ENCODE measurements at places on chromosomes 11 and 22.

DNA sequence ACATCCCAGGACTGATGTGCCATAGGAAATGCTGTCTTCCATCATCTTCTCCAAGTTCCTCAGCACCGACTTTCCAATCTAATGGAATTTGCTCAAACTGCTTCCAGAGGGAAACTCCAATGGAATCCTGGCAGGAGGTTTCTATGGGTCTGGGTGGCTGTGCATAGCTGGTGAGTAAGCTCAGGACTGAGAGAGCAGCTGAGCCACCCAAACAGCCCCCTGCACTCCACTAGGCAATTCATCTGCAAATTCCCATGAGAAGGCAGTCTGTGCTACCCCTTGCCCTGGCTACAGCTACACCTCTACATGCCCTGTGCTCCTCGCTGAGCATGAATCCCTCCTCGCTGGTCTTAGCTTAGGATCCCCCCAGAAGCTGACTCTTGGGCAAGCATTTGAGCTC lies 127.9 kb upstream of the CSNK2A3 start:
- no peak for DNase-seq

GRCh38 chr11:103488031-103488461 lies 378.8 kb downstream of the DYNC2H1 start:
- DNase-seq = no peak

- DNase-seq = no peak
These were observed 2.8 kb upstream of the PACSIN2 start for GRCh38 chr22:43017525-43018460.

- DNase-seq = no peak
These were observed 53.4 kb downstream of the CD44 start for GRCh38 chr11:35192347-35192746.

DNA sequence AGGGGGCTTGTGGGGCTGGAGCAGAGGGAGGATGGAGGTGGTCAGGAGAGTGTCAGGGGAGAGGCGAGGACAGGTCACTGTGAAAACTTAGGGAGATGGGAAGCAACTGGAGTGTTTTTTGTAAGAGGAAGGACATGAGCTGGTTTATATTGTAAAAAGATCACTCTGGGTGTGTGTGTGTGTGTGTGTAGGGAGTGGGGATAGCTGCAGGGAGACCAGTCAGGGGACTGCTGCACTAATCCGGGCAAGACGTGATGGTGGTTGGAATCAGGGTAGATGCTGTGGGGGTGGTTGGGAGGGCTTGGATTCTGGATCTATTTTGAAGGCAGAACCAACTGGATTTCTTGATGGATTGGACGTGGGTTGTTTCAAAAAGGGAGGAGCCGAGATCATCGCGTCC lies 11.3 kb upstream of the SYT7 start:
- DNase-seq = no peak

- no peak for DNase-seq
These were observed 39.4 kb downstream of the CYP2R1 start for GRCh38 chr11:14852571-14853177.

GRCh38 chr11:134581121-134581626 lies 169.1 kb upstream of the B3GAT1 start:
- DNase-seq = no peak

DNA sequence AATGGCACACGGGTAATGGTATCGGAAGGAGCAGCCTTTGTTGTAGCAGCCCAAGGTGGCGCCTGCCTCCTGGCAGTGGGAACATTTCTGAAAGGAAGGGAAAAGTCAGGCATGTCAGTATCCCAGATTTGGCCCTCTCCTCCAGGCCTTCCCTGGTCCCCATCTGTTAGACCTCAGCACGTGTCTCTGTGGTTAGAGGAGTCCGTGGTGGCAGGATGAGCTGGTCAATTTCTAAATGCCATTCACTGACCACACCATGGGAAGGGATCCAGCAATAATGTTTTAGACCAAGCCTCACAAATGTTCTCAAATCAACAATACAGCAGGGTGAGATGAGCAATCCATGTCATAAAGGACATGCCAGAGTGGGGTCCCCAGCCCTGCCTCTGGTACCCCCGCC lies 49.0 kb upstream of the CYP2D6 start:
- DNase-seq = no peak

- no peak for DNase-seq
These were observed 64.7 kb upstream of the SLC22A12 start for GRCh38 chr11:64526346-64526745.

GRCh38 chr11:92793189-92793588 lies 176.3 kb upstream of the MTNR1B start:
- no peak for DNase-seq

- DNase-seq = no peak
These were observed 262.2 kb downstream of the TTC28 start for GRCh38 chr22:28417431-28417830.

DNA sequence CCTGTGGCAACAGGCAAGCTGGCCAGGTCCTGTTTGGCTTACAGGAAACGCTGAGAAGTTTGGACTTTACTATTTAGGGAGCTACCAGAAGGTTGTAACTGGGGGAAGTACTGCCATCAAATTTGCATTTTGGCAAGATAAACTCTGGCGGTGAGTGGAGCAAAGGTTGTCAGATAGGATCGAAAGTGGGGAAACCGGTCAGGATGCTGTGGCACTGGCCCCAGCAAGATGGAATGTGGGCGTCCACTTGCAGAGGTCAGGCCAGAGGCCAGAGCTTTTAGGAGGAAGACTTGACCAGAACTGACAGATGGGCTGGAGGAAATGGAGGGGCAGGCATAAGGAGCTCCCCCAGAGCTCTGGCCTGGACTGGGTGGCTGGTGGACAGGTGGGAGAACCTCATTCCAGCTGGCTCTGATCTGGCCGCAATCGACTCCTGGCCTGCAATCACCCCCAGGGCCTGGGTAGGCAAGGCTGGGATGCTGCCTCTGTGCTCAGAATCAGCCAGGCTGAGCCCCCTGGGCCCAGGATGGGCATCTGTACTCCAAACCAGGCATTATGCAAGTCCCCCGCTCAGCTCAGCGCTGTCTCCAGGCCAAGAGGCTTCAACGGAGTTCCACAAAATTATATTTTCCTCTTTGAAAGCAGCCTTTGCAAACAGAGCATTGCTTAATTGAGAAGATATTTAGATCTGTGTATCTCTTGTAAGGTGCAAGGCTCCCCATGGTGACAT lies 178.3 kb upstream of the NECTIN1 start:
- no peak for DNase-seq

DNA sequence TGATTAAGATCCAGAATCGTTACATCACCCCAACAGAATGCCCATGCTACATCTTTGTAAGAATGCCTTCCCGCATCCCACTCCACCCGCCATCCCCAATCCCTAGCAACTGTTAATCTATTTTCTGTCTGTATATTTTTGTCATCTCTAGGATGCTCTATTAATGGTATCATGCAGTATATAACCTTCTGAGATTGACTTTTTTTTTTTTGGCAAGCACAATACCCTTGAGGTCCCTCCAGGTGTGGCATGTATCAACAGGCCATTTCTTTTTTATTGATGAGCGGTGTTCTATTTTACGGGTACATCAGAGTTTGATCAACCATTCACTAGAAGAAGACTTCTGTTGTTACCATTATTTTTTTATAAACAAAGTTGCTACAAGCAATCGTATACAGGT lies 30.2 kb upstream of the SCN3B start:
- DNase-seq = no peak

- DNase-seq = no peak
These were observed 12.0 kb downstream of the TBC1D22A start for GRCh38 chr22:46774253-46774979.

DNA sequence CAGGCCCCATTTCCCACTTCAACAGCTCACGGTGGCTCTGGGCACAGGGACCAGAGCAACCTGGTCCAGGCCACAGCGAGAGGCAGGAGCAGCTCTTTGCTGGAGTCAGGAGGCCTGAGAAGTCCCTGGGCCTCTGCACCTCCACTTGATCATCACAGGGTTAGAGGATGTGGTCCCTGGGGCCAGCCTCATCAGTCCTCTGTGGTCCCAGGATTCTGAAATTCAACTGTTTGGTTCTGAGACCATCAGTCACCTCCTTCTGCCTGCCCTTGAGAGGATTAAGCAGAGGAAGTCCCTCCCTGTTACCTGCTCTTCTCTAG lies 24.9 kb upstream of the CBX7 start:
- DNase-seq = no peak

DNA sequence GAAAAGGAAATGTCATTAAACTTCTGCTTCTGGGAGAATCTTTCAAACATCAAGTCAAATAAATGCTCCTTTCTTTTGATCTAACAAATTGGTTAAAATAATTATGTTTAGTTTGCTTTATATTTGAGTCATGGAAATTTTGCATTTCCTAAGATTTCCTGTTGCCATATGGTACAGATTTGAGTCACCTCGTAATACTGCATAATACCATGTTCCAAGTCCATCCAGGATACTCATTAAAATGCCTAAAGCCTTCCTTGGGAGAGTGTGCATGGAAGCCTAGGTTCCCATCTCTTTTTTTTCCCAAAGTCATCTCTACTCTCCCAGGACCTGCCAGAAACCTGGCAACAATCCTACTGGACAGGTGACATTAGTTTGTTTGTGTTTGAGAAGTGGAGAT lies 4.2 kb downstream of the OR9I1 start:
- DNase-seq = no peak

DNA sequence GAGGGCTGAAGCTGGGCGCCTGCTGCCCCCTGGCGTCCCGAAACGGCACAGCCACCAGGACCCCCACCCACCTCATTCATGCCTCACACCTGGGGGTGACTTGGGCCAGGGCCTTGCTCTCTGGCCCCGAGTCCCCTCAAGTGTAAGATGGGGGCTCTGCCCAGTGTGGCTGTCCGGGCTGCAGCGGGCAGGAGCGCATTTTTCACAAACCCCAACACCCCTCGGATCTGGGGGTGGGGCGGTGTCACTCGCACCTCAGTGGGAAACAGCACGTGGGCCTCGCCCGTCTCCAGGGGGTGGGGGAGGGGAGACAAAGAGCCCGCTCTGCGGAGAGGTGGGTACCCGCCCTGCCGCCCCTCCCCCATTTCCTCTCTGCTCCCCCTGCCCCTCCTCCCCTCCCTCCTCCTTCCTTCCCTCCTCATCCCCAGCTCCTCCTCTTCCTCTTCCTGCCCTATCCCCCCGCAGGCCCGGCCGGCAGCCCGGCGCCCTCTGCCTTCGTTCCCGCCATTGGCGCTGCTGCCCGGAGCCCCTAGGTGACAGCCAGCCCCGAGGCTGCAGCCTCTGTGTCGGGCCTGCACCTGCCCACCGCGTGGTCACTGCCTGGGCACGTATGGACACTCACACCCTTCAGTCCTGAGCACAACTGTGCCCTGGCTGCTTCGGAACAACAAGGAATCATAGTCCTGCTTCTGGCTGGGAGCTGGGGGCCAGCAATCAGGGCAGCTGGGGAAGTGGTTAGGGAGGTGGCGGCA lies 6.8 kb upstream of the CDKN1C start:
- DNase-seq = no peak

- DNase-seq = no peak
These were observed 70.4 kb downstream of the PHF21B start for GRCh38 chr22:44939451-44939850.

DNA sequence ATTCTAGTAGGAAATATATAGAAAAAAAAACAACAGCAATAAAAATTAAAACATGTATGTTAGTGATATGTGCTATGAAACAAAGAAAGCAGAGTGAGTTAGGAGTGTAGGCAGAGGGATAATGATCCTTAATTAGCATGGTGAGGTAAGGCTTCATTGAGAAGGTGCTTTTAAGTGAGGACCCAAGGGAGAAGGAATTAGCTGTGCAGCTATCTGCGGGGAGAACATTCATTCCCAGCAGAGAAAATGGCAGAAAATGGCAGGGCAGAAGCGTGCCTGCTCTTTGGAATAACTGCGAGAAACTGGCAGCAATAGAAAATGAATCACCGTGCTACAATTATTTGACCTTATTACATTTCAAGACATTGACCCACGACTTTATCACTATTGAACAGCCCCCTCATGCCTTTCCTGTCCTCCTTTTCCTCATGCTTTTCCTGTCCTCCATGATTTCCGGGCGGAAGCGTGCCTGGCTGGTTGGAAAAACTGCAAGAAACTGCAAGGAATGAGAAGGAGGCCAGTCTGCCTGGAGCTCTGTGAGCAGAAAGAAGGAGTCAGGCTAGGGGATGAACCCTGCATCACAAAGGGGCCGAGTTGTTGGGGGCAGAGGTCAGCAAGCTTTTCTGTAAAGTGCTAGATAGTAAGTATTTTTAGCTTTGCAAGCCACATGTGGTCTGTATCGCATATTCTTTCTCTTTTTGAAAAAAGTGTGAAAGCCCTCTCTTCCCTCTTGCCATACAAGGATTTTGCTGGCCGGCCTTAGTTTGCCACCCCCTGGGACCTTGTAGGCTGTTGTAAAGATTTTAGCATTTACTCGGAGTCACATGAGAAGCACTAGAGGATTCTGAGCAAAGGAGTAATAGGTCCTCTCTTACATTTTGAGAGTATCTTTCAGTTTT lies 37.1 kb upstream of the SWAP70 start:
- DNase-seq = peak; percentile 45

DNA sequence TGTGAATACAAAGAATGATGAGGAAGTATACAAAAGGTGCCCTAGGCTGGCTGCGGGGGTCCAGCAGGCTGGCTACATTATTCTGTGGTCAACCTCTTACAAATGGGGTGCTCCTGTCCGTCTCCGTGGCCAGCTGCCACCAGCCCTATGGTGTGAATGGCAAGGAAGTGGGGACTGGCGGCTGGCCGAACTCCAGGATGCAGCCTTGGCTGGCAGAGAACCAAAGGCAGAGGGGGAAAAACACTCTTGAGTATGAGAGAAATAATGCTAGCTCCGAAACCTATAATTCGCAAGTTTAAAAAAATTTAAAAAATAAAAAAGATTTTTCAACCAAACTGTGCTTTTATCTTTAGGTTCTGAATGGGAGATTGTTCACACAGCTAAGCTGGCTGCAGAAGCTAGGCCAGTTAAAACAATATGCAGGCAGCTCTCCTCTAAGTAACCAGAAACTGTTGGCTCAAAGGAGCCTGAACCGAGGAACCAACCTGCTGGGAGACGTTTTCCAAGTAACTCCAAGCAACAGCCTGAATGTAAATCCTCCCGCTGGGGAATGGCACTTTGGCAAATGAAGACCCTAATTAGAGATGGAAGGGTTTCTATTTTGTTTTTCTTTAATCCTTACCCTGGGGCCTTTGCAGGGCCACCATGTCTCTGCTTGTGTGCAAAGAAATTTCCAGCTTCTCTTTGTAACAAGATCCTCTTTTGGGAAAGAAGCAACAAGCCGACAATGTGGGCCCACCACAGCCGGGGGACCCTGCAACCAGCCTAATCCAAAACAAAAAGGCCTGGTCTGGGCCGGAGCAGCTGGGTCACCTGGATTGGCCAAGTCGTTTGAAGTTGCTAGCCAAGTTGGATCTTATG lies 50.2 kb downstream of the C22orf31 start:
- no peak for DNase-seq

DNA sequence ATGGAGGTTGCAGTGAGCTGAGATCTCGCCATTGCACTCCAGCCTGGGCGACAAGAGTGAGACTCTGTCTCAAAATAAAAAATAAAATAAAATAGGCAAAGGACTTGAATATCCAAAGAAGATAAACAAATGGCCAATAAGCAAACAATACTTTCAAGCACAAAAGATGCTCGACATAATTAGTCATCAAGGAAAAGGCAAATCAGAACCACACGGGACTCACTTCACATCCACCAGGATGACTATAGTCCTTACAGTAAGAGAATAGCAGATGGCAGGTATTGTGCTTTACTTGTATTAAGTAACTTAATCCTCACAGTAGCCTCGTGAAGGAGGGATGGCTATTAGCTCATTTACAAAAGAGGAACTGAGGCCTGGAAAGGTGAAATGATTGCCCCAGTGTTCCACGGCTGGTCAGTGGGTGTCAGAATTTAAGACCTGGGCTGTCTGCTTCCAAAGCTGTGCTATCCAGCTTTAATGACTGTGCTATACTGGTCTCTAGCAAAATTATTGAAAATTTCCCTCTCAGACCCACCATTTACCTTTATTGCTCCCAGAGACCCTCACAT lies 40.2 kb upstream of the RBFOX2 start:
- no peak for DNase-seq
